ENCODE measurements at places on chromosomes 7 and 10.
A peak's percentile ranks its signal among the peaks of the same experiment; 100 is the strongest.

- DNase-seq = no peak
These were observed 36.6 kb downstream of the RASGEF1A start for GRCh38 chr10:43230101-43230908.

- DNase-seq = no peak
These were observed 83.7 kb upstream of the PDGFA start for GRCh38 chr7:603152-603951.

DNA sequence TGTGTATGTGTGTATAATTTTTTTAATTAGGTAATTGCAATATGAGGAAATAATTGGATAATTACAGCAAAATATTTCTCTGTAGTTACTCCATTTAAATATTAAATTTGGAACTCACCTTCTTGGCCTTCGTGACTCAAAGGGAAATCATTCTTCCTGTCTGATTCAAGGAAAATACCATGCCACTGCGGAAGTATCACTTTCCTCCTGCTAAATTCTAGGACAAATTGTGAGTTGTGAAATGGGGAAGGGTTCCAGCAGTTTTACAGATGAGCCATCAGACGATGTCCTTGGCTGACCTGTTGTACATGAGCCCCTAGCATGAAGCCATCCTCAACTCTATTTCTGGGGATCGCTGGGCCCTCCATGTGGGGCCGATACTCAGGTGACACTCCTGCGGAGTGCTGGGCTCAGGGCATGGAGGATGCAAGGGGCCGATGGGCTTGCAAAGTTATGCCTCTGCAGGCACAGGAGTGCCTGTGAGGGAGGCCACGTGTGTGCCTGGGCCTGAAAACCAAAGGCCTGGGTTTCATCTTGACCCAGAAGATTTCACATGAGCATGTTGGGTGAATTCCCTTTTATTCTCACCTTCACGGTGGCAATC lies 179.6 kb upstream of the TCERG1L start:
- DNase-seq = no peak

- DNase-seq = no peak
These were observed 38.6 kb downstream of the RAPGEF5 start for GRCh38 chr7:22318376-22318775.

DNA sequence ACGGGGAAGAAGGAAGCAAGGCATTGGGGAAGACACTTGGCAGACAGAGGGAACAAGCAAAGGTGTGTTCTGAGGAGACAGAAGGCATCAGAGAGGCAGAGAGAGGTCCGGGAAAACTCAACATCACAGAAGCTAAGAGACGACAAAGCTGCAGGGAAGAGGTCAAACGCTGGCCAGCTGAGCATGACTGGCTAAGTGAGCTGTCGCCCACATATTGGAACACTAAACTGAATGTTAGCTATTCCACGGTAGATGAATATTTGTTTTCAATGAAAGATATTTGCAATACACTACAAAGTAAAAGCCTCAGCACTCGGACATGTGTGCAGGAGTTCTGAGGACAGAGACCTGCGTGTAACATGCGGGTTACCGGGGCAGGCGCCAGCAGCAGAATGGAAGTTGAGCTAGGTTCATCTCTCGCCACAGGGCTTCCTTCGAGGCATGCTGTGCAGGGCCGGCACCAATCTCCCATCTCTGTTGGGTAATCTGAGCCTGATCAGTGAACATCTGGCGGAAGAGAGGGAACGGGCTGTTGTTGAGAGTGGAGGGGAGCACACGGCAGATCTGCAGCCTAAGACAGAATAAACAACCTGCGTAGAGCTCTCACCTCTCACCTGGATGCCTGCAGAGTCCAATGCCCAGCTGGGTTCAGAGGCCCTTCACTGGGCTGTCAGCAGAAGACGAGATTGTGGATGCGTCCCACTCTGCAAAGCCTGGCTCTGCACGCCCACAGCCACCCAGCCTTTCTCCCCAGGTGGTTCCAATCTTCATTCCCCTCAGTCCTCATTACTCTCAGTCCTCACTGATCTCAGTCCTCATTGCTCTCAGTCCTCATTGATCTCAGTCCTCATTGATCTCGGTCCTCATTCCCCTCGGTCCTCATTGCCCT lies 35.9 kb downstream of the INSIG1 start:
- DNase-seq = peak; percentile 42

- no peak for DNase-seq
These were observed 312.6 kb downstream of the FGFR2 start for GRCh38 chr10:121285406-121286196.

GRCh38 chr10:76628801-76629200 lies 1008.8 kb downstream of the KCNMA1 start:
- no peak for DNase-seq

DNA sequence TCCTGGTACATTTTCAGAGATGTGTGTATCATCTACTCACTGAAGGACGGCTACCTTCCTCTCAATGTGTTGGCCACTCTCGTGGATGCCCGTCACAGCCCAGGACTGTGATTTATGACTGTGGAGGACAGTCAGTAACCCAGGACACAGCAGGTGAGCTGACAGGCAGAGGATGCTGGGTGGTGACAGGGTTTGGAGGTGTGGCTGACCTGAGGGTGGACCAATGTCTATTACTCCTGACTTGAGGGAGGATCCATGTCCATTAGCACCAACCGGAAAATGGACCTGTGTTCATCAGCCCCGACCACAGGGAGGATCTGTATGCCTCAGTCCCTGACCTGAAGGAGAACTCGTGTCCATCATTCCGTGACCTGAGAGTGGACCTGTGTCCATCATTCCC lies 96.1 kb downstream of the ADCY1 start:
- no peak for DNase-seq

DNA sequence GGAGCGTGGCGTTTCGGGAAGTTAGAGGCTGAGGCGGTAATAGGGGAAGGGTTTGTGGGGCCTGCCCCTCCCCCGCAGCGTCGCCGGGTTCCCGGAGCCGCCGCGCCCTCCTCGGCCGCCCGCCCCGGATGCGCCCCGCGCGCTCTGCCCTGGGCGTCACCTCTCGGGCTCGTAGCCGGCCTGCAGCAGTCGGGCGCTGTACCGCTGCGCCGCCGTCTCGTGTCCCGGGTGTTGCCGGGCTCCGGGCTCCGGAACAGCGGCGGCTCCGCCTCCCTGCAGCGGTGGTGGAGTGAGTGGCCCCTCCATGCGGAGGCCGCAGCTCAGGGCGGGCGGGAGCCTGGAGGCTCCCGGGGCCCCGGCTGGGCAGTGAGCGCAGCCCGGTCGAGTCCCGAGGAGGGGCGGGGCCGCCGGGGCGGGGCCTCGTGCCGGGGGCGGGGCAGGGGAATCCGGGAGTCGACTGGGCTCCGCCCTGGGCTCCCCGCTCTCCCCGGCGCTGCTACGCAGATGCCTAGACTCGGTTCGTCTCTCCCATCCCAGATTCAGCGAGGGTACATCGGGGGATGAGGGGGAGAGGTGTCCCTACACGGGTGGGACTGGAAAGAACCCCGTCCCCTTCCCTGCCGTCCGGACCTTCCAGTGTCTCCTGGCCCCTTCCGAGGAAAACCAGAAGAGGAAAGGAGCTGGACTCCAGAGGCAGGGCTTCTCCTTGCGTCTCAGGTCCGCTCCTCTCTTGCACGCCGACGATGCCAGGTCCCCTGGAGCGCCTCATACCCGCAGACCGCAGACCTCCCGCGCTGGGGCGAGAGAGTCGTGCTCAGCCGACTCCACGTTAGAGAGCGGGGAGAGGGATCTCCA lies at the start of gene IMPDH1:
Gene IMPDH1 (minus strand): TSS at position 387 of the 855 bp plus-strand sequence. CDS start 81 bp downstream, at position 306.
- peak; percentile 76 for DNase-seq
